ENCODE measurements at places on chromosomes 16 and 17.
A peak's percentile ranks its signal among the peaks of the same experiment; 100 is the strongest.

DNA sequence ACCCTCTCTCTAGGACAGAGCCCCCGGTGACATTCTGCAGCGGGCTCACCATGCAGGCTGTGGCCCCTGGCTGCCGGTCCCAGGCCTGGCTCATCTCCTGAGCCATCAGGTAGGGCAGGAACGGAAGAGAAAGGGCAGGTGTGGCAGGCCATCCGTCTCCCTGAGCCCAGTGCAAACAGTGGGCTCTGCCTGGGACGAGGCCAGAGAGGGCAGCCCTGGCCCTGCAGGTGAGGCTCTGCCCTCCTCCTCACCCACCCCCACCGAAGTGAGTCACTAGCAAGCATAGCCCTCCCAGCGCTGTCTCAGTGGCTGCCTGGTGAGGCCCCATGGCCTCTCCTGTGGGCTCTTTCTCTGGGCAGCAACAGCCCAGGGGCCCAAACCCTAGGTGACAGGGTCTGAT lies 14.5 kb downstream of the OTOP3 start:
- DNase-seq: no peak

DNA sequence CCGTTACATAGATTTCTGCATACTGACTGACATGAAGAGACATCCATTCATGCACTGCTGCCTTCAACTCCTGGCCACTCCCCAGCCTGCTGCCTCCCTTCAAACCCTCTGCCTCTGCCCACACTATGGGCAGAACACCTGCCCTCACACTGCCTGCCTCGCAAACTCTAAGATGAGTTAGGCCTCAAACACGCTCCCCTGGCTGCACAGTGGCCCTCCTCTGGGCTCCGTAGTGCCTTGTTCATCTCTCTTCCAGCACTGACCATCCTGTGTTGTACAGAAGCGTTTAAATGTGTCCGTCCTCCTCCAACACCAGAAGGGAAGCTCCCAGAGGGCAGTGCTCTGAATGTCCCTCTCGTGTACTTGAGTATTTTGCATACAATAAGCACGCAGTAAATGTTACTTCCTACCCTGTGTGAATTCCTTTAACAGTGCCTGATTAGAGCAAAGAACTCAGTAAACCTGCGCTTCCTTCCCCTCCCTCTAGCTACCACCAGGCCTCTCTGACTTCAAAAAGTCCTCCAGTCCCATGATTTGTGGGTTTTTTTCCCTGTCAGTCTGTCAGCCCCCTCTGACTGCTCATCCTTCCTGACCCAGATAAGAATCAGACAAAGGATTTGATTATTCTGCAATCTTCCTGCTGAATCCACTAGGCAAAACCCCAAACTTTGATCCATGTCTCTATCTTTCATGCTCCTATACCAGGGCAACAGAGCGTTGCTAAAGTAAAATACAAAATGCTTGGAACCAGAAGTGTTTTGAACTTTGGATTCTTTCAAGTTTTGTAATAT lies 3.9 kb downstream of the DHX33 start:
- DNase-seq: no peak

- no peak for DNase-seq
These were observed 2.0 kb downstream of the NPTX1 start for GRCh38 chr17:80474231-80474960.

- DNase-seq: no peak
These were observed 24.8 kb upstream of the CDRT4 start for GRCh38 chr17:15492186-15492585.

DNA sequence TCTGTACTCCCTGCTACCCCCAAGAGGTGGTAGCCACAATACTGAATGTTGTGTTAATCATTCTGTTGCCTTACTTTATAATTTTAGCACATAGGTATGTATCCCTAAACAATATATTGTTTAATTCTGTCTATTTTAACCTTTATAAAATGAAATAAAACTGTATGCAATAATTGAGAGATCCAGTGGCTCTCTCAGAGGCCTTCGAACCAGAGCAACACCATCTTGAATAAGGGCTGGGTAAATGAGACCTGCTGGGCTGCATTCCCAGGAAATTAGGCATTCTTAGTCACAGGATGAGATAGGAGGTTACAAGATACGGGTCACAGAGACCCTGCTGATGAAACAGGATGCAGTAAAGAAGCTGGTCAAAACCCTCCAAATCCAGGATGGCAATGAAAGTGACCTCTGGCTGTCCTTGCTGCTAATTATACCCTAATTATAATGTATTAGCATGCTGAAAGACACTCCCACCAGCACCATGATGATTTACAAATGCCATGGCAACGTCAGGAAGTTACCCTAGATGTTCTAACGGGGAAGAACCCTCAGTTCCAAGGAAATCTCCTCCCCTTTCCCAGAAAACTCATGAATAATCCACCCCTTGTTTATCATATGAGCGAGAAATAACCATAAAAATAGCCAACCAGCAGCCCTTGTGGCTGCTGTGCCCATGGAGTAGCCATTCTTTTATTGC lies 2.0 kb upstream of the CANT1 start:
- DNase-seq: no peak

DNA sequence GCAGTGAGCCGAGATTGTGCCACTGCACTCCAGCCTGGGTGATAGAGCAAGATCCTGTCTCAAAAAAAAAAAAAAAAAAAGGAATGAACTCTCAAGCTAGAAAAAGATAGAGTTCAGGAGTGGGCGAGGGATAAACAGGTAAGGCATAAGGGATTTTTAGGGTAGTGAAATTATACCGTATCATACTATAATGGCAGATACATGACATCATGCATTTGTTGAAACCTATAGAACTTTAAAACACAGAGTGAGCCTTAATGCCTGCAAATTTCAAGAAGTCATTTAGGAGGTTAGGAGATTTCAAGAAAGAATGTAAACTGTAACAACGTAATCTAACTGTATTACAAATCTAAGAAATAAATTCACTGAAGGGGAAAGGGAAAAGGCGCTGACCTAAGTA lies 20.4 kb downstream of the SKAP1 start:
- no peak for DNase-seq

DNA sequence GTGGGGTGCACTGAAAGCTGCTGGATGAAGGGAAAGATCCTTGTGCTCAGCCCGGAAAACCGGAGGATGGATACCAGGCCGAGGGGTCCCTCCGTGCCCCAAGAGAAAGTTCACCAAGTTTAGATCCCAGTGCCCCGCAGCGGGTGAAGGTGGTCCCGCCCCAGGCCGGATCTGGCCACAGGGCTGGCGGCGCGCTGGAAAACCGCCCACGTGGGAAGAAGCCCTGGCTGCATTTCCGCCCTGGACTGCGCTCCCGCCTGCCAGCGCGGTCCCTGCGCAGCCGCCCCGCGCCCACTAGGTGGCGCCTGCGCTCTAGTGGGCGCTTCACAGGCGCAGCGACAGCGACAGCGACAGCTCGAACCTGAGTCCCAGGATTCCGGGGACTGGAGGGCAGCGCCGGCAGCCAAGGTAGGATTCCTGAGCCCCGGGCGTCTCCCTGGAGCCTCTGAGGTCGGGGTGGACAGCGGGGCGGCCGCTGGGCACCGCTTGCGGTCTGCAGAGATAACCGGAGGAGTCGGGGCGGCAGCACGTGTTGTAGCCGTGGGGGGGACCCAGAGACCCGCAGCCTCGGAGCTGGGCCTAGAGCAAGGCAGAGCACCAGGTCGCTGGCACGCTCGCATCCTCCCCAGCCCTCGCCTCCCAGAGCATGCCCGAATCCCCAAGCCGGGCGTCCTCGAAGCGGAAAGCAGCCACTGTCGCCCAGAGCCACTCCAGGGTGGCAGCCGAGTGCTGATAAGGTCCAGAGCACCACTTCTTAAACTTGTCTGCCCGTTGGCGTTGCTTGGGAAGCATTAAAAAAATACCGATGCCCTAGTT lies at the start of gene CHD9:
TSS of gene CHD9 (plus strand) at position 322 of the 816 bp plus-strand sequence. CDS start 101,099 bp downstream, outside the sequence.
- peak; percentile 16 for DNase-seq

- DNase-seq: peak; percentile 99
These were observed at the start of gene GFOD2 for GRCh38 chr16:67719048-67719777. GFOD2 (minus strand) TSS chr16:67719316; CDS start chr16:67685715, 33,601 bp downstream.

GRCh38 chr16:61892531-61892930 lies 143.7 kb downstream of the CDH8 start:
- no peak for DNase-seq
